ENCODE measurements at places on chromosomes 2 and 18.

GRCh38 chr18:26464128-26465011 lies 84.0 kb downstream of the KCTD1 start:
- DNase-seq: no peak

GRCh38 chr18:79299711-79300110 lies 96.0 kb upstream of the NFATC1 start:
- no peak for DNase-seq

DNA sequence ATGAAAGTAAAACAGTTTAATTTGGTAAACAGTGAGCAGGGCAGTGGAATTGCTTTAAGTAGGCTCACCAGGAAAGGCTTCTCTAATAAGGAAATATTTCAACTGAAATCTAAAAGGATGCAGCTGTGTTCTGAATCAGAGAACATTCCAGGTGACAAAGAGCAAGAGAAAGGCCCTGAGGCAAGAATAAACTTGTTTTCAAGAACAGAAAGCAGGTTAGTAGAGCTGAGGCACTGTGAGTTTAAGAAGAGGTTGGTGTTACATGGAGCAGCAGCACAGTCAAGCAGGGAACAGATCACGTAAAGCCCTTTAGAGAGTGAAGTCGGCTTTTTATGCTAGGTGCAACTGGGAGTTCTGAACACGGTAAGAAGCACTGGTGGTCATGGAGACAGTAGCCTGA lies 57.0 kb upstream of the SCN1A start:
- no peak for DNase-seq

DNA sequence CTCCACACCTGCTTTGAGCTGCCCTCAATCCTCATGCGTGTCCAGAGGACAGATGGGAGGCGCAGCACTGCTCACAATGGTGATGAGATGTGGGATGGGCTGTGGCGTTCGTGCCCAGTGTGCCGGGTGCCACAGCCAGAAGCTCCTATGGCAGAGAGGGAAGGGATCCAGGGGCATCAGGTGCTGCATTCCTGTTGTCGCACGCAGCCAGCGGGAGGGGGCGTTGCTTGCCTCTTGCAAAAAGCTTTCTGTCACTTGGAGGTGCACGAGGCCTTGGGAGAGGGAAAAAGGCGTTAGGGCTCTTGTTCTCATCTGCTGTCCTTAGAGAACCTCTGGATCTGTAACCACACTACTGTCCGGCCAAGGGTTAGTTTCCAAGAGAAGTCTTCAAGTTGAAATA lies 29.2 kb upstream of the ALLC start:
- no peak for DNase-seq

GRCh38 chr2:180630756-180631155 lies 349.6 kb upstream of the UBE2E3 start:
- DNase-seq: no peak

- DNase-seq: no peak
Observed at GRCh38 chr2:150495993-150496627, 8.6 kb upstream of the RND3 start.

- DNase-seq: no peak
Observed at GRCh38 chr2:65979446-65979845, 455.5 kb upstream of the MEIS1 start.

DNA sequence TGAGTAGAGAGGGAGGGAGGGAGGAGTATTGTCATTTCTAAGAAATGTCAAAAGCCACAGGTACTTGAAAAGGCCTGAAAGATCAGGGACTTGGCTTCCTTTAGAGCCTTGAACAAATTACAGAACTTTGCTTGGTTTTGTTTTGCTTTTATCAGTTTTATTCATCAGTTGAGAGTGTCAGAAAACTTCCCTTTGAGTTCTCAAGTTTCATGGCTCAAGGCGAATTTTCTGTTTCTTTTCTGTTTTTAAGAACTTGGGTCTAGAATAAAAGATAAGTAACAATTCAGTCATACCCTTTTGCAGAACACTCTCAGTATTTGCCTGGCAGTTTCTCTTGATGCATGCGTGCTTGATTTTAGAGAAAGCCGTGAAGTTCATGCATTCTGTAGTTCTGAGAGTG lies 531.9 kb downstream of the PARD3B start:
- DNase-seq: no peak

- DNase-seq: no peak
Observed at GRCh38 chr2:46776687-46777327, 138.8 kb downstream of the MCFD2 start.

DNA sequence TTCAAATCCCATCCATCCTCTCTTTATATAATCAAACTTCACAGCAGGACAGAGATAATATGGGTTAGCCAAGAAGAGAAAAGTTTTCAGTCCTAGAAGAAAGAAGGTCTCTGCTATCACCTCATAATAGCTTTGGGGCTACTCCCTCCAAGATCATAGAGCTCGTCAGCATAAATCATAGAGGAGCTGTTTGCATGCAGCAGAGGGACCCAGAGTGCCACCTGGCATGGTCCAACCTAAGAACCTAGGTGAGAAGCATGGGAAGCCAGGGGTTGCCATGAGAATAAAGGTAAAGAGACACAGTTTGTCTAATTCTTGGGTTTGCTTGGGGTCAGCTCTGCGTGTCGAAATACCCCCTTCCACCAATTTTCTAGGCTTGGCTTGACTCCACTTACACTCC lies 87.1 kb upstream of the CYP1B1 start:
- no peak for DNase-seq

DNA sequence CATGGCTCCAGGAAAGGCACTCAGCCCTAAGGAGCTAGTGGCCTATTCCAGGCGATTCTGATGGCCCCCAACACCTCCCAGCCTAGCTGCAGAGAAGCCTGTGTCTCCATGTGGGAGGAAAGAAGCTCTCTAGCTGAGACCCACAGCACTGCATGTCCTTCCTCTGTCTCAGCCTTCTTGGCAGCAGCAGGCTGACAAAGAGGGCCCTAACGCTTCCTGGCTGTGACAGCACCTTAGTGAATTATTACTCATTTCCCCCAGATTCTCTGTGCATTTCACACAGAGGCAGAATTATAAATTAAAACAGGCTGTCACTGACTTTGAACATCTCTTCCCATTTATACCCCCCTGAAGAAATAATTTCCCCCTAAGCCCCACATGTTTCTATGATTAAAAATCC lies 206.8 kb downstream of the CLIP4 start:
- peak; percentile 83 for DNase-seq

DNA sequence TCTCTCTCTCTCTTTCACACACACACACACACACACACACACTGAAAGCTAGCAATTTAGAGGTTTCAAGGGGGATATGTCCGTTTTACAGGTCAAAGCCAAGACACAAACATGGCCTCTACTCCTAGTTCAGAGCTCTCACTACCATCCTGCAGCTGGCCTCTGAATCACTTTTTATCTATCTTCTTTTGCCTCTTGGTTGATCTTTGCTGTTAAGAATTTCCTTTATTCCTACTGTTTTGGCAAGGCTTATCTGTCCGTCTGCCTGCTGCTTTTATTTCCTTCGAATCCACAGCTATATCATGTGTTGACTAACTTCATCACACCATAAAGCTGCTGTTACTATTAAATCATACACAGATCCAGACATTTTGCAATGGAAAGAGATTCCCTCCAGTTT lies 543.0 kb downstream of the PLCL1 start:
- DNase-seq: no peak

Measured in SK-N-MC (cell line).